ENCODE measurements at places on chromosomes 1 and 21. TPM values are rescaled to one million over a fixed set of nuclear protein-coding genes. Genes with fewer than 3 reads are reported as not detected.

Gene PRR9
- not detected for total RNA-seq

Gene LINGO4
- total RNA-seq, result 0.41 TPM

Gene ADAMTSL4
- total RNA-seq, result 20.0 TPM

Gene KCTD3
- total RNA-seq, result 41.6 TPM

Gene CADM3
- 25.8 TPM for total RNA-seq

DNA sequence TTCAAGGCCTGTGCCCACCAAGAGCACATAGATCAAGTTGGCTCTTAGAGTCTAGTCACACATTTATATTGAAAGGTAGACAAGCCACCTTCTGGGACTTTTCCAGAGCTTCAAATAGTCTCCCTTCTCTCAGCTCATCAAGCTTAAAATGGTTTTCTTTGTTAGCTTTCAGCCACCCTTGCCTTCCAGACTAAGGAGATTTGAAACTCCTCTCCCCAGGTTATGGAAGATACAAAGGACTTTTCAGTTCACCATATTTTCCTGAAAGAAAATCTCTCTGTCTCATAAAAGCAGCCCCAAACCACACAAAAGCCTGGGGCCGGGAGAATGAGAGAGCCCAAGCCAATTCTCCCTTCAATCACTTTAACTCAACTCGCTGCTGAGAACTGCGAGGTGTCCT is 134.1 kb downstream of the ZC3H11B start:
- H3K36me3 ChIP-seq, result no peaks in the 10 kb centered on the region
- no peaks in the 10 kb centered on the region for H3K27me3 ChIP-seq
- DNase-seq, result no peak
- H3K4me1 ChIP-seq, result no peaks in the 10 kb centered on the region

GRCh38 chr1:6625584-6626149 is 999 bp downstream of the THAP3 start:
- H3K4me3 ChIP-seq, result peak overlapping the region; percentile 89
- no peak for DNase-seq
- no peaks in the 10 kb centered on the region for H3K36me3 ChIP-seq
- H3K27me3 ChIP-seq, result no peaks in the 10 kb centered on the region
- H3K27ac ChIP-seq, result peak overlapping the region; percentile 67

- H3K36me3 ChIP-seq, result no peaks in the 10 kb centered on the region
- H3K27me3 ChIP-seq, result no peaks in the 10 kb centered on the region
- no peak overlapping the region for H3K27ac ChIP-seq
Observed at GRCh38 chr1:89878256-89878655, 57.4 kb downstream of the LRRC8D start.

- peaks cover 9% of the 10 kb centered on the region for H3K4me1 ChIP-seq
- no peak for DNase-seq
- H3K27me3 ChIP-seq, result no peaks in the 10 kb centered on the region
- H3K27ac ChIP-seq, result no peak overlapping the region
Observed at GRCh38 chr1:8698937-8699447, 118.4 kb downstream of the RERE start.

DNA sequence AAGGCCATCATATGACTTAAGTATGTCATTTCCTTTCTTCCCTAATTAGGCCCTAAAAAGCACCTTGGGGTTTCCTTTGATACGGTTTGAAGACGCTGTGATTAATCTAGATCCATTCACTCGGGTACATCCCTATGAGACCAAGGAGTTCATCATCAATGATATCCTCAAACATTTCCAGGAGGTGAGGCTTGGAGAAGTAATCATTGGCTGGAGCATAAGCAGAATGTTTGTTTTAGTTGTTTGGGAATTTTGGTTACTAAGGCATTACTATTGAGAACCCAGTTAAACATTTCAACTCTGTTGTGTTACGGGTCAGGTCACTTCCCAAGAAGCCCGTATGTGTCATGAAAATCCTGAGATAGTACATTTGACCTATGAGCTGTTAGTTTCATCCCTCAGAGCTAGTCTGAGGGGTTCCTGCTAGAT is 185.2 kb downstream of the VPS13D start:
- H3K36me3 ChIP-seq, result peaks cover 2% of the 10 kb centered on the region
- H3K4me1 ChIP-seq, result peaks cover 9% of the 10 kb centered on the region
- H3K27me3 ChIP-seq, result no peaks in the 10 kb centered on the region

GRCh38 chr1:170030212-170030611 is 44.3 kb downstream of the KIFAP3 start:
- H3K36me3 ChIP-seq, result no peaks in the 10 kb centered on the region
- no peak overlapping the region for H3K27ac ChIP-seq

DNA sequence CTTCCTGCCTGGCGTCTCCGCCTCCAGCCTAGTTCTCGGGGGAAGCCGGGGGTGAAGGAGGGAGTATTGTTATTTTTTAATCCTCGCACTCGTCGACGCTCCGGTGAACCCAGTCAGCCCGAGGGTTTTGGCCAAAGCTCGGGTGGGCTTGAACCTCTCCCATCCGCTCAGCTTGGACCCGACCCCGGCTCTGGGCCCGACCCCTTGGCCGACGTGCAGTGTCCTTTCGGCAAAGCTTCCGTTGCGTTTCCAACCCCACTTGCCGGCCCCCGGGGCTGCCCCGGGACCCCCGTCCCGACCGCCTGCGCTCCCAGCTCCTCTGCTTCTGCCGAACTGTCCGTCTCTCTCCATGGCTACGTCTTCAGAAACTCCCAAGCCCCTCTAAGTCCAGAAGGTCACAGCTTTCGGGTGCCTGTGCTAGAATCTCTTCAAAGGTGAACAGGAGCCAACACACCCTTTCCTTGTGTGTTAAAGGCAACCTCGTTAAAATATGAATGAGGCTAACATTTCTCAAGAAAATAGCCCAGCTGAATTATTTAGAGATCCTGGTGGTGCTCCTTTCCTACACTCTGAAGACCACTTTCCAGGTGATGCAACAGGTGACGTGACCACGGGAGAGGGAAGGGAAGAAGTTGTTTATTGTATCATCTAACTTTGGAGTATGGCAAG is 647 bp downstream of the DESI2 start:
- H3K4me3 ChIP-seq, result peak overlapping the region; percentile 90
- peaks cover 9% of the 10 kb centered on the region for H3K4me1 ChIP-seq
- H3K27ac ChIP-seq, result peak overlapping the region; percentile 86
- no peaks in the 10 kb centered on the region for H3K36me3 ChIP-seq

- H3K4me3 ChIP-seq, result no peak overlapping the region
- DNase-seq, result no peak
- no peaks in the 10 kb centered on the region for H3K36me3 ChIP-seq
- no peaks in the 10 kb centered on the region for H3K27me3 ChIP-seq
Observed at GRCh38 chr1:183568176-183569021, 21.9 kb downstream of the NCF2 start.

DNA sequence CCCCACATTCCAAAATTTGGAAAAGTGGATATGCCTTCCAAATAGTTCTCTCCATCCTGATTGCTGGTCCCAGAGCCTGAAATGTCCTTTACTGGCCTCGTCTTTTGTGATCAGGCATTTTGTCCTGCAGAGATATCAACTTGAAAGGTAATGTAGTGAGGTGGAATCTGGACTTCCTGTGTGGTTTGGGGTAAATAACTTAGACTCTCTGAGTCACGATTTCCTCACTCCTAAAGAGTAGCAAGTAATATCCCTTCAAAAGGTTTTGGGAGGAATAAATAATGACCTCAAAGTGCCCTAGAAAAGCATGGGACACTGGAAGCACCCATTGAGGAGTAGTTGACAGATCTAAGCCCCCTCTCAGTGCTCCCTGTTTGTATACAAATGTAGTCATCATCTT is 426.6 kb downstream of the OMA1 start:
- DNase-seq, result no peak
- no peaks in the 10 kb centered on the region for H3K4me1 ChIP-seq
- no peak overlapping the region for H3K4me3 ChIP-seq
- H3K36me3 ChIP-seq, result no peaks in the 10 kb centered on the region
- no peaks in the 10 kb centered on the region for H3K27me3 ChIP-seq

GRCh38 chr1:197915260-197915861 is 1.8 kb upstream of the LHX9 start:
- H3K4me1 ChIP-seq, result peaks cover 19% of the 10 kb centered on the region
- no peak overlapping the region for H3K4me3 ChIP-seq
- no peak for DNase-seq
- H3K27me3 ChIP-seq, result peaks cover 80% of the 10 kb centered on the region

DNA sequence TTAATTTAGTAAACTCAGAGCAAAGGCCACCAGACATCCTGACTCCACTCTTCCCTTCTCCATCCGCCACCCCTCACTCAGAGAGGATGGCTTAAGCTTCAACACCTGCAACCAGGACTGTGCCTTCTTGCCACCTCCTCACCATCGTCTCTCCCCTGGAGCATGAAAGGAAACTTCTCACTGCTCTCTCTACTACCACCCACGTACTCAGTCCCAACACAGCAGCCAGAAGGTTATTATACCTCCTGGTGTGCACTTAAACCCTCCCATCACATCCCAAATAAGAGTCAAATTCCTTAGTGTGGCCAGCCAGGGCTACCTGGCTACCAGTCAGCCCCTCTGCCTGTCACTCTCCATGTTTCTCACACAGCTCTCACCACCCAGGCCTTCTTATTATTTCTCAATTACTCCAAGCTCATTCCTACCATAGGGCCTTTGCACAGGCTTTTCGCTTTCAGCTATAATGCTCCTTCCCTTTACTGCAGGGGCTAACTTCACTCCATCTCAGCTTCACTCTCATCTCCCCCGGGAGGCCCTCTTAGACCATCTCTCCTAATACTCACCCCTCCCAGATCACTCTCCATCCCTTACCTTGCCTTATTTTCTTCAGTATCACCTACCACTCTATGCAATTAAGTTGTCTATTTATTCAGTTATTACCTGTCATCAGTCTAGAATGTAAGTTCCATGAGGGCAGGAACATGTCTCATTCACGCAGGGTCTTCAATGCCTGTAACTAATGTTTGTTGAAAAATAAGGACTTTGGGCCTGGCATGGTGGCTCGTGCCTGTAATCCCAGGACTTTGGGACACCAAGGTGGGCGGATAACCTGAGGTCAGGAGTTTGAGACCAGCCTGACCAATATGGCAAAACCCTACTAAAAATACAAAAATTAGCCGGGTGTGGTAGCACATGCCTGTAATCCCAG is 137.5 kb downstream of the TOMM20 start:
- no peak overlapping the region for H3K27ac ChIP-seq
- peaks cover 22% of the 10 kb centered on the region for H3K4me1 ChIP-seq
- no peaks in the 10 kb centered on the region for H3K36me3 ChIP-seq

- peak; percentile 87 for DNase-seq
- no peaks in the 10 kb centered on the region for H3K4me1 ChIP-seq
- H3K27ac ChIP-seq, result no peak overlapping the region
- H3K4me3 ChIP-seq, result no peak overlapping the region
- no peaks in the 10 kb centered on the region for H3K27me3 ChIP-seq
- no peaks in the 10 kb centered on the region for H3K36me3 ChIP-seq
Observed at GRCh38 chr21:37711836-37712568, 204.3 kb downstream of the KCNJ6 start.

Measured in kidney (tissue), 22 donors.